ENCODE measurements at places on chromosomes 11 and 22.
A peak's percentile ranks its signal among the peaks of the same experiment; 100 is the strongest.

DNA sequence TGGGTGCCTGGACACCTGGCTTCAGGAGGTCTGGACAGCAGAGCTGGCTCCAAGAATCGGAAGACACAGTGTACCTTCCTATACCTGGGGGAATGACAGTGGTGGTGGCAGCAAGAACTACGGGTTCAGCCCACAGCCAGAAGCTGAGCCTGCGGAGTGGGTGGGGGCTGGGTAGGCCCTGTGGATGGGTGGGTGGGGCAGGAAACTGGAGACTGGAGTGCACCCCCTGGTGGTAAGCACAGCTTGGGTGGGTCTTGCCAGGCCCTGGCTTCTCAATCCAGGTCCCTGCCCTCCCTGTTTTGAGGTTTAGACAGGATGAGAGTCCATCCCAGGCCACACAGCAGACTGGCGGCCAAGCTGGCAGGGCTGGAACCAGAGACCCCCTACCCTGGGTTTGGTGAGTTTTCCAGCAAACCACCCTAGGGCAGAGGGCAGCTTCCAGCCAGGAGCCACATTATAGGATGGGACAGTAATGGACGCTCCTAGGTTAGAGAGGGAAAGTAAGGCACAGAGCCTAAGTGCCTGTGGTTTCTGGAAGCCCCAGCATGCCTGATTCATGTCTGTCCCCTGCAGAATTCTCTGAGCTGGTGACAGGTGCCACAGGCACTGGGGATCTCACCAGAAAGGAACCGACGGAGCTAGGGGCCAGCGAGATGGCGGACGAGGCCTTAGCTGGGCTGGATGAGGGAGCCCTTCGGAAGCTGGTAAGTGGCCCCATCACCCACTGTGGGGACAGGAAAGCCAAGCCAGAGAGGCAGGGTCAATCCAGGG, 1.7 kb downstream of the SMTN start:
- peak; percentile 51 for DNase-seq

DNA sequence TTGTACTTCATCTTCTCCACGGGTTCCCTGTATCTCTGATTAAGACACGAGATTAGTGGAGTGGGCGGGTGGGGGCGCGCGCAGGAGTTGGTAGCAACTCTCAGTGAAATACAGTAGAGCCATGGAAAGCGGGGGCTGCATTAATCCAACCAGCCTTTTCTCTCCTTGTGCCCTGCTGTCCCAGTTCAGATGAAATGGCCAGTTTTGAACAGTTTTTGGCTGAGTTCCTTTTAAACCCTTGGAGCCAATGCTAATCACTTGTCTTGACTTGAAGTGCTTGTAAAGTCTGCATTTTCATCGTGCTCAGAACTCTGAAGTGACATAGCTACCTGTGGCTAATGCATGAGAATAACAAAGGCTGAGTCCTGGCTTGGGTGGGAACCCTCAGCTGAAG, 734 bp upstream of the TMEM123 start:
- no peak for DNase-seq

- DNase-seq, result peak; percentile 82
These were observed 57.8 kb downstream of the ENDOD1 start for GRCh38 chr11:95147364-95147905.

- DNase-seq, result peak; percentile 51
These were observed 59.2 kb upstream of the KIRREL3 start for GRCh38 chr11:127059750-127060149.

DNA sequence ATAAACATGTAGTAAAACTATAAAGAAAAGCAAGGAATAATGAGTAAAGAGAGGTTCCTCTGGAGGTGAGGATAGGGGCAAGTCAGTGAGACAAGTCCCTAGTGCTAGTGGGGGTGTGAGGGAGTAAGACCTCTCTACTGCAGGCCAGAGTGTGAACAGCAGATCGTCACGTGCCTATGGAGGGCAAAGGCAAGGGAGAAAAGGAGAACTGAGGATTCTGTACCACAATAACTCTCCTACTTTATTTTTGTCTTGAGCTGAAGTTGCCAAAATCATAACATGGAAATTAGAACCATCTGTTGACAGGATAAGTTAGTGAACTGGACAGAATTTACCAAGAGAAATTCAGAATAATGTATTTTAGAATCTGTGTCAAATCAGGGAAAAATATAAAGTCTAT, 77.6 kb downstream of the ENTHD1 start:
- no peak for DNase-seq

DNA sequence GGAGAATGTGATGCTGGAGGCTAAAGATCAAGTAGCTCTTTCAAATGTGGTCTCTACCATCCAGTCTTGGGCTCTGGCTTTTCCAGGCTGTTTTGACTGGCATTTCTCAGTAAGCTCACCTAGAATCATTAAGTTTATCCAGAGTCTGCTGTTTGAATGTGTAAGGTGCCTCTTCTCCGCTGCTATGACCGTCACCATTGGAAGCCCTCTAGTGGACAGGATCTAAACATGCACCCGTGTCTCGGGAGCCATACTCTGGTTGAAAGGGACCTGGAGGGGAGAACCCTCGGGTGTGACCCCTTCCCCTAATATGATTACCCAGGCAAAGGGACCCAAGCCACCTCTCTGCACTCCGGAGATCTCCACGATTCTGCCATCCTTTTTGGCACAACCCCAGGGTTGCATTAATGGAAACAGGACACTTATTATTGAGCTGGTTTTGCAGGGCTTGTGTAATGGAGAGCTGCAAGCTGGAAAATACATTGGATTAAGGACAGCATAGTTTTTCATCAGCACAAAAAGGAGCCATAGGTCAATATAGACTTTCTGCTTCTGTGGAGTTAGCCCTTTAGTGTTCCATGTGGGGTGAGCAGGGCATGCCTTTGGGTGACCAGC, 191.0 kb upstream of the LARGE1 start:
- peak; percentile 24 for DNase-seq

GRCh38 chr22:30605449-30606110, 1.4 kb upstream of the TCN2 start:
- DNase-seq, result peak; percentile 35

DNA sequence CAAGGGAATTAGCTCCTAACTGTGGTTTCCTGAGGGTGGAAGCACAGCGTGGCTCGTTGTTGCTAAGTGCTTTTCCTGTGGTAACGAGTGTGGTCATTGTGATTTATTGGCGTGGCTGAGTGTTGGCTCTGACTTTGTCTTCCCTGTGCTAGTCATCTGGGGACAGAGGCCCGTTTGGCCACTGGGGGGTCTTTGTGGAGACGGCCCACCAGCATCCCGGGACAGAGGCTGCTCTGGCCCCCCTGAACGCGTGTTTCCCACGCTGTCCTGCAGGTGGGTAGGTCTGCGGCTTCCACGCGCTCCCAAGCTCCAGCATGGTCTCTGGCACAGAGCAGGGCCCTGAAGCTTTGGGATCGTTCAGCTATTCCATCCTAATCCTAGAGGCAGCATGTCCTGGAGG, 1040.0 kb downstream of the TBC1D22A start:
- peak; percentile 16 for DNase-seq

DNA sequence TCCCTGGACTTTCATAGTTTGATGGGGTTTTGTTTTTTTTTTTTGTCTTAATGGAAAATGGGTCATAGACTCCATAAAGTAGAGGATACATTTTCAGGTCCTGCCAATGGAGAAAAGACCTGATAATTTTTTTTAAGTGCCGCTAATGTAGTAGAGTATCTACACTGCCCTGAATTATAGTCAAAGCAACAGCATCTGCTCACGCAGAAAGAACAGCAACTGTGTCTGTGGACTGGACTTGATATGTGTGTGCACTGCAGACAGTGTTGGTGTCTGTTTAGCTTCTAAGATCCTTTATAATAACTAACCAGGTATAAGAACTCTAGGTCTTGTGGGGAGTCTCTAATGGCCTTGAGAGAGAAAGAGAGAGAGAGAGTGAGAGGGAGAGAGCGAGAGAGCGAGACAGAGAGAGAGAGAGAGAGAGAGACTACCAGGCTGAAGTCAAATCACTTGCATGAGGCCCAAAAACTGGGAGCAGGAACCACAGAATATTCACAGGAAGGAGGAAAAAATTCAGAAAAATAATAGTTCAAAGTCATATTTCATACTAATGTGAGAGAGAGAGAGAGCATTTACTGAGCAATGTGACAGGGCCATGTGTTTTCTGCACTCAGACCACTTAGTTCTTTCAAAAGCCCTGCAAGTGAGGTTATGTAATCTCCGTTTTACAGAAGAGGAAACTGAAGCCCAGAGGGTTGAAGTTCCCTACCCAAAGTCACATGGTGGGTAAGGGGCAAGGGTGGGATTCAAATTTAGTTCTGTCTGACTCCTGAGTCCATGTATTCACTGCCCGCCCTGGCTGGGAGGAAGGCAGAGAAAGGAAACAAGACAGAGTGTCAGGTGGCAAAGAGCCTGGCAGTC, 8.6 kb upstream of the MIAT start:
- no peak for DNase-seq

GRCh38 chr11:13963169-13963948, 836 bp downstream of the SPON1 start:
- DNase-seq, result no peak

All from Daoy (cell line).